ENCODE measurements at places on chromosomes 3 and 15. TPM values are rescaled to one million over a fixed set of nuclear protein-coding genes. Genes with fewer than 3 reads are reported as not detected.

DNA sequence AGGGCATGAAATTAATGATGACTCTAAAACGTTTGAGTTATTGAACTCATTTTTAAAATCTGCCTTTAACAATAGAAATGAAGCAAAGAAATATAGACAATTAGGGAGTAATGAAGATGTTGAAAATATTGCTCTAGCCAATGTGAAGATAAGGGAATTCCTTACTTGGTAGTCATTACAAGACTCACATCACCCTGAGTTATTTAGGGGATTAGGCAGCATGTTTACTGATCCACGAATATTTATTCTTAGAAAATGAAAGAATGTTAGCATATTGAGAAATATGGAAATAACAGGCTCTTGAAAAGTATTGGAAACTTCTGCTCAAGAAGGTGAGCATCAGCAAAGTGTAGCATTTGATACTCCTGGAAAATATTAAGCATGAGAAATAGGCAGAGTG lies 398.1 kb upstream of the ARPP21 start:
- H3K27ac ChIP-seq: no peak overlapping the region
- no peak overlapping the region for H3K4me3 ChIP-seq
- no peak for DNase-seq
- no peaks in the 10 kb centered on the region for H3K27me3 ChIP-seq

GRCh38 chr3:28935146-28935545 lies 345.7 kb upstream of the RBMS3 start:
- no peaks in the 10 kb centered on the region for H3K4me1 ChIP-seq
- H3K4me3 ChIP-seq: no peak overlapping the region
- no peaks in the 10 kb centered on the region for H3K27me3 ChIP-seq
- no peaks in the 10 kb centered on the region for H3K36me3 ChIP-seq

DNA sequence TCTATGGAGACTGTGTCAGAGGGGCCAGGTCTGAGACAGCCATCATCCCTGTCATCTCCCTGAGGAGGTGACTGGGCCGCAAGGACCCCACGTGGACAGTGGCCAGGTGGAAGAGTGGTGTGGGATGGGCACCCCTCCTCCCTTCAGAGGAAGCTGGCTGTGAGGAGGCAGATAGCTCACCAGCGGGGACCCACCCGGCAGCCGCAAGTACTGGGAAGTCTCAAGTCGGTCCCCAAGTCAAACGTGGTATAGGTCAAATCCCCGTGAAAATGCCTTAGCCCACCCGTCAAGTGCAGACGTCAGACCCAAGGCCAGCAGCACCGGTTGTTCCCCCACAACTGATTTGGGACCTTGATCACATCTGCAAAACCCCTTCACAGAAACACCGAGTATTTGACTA lies 12.3 kb upstream of the KLF13 start:
- no peak overlapping the region for H3K4me3 ChIP-seq
- H3K27me3 ChIP-seq: no peaks in the 10 kb centered on the region
- H3K4me1 ChIP-seq: no peaks in the 10 kb centered on the region
- DNase-seq: no peak
- no peak overlapping the region for H3K27ac ChIP-seq
- no peaks in the 10 kb centered on the region for H3K36me3 ChIP-seq

DNA sequence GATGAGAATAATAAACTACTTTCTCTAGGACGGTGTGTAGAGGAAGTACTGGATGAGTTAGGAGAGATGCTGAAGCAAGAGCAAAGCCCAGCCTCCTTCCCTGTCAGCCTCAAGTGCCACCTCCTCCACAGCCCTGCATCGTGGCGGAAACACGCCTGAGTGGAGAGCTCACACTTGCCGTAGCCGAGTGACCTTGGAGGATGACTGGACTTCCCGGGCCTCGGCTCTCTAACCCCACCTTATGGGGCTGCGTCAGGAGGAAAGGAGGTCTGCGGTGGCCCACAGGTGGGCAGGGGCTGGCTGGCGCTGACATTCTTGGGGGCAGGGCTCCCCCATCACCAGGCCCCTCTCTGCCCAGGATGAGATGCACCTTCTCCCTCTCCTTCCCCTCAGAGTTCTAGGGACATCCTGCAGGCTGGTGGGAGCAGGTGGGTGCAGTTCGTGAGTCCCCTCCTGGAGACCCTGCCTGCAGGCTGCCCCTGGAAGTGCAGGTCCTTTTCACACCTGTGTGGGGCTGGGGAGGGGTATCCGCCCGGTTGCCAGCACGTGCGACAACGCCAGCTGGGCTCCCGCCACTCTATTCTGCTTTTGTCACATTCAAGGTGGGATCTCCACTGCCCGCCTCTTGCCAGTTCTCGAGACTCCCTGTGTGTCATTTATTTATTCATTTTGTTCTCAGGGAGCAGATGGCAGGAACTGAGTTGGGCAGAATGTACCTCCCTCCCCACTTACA lies 175.2 kb downstream of the MEGF11 start:
- H3K4me3 ChIP-seq: no peak overlapping the region
- H3K4me1 ChIP-seq: no peaks in the 10 kb centered on the region
- no peaks in the 10 kb centered on the region for H3K36me3 ChIP-seq
- H3K27ac ChIP-seq: no peak overlapping the region
- H3K27me3 ChIP-seq: no peaks in the 10 kb centered on the region
- no peak for DNase-seq

DNA sequence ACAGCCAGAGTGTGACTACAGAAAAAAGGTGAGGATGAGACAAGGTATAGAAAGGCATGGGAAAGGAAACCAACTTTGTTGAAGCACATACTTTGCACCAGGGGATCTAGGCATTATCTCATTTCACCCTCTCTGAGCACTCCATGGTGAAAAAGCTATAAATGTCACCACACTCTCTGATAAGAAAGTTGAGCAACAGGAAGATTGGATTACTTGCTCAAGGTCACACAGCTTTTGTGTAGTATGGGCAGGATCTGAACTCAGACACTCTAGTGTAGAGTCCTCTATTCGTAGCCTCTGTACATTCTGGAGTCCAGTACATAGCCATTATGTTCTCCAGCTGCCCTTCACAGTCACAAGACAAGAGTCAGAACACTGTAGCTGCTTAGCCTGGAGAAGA lies 163.4 kb upstream of the SEMA6D start:
- no peak for DNase-seq

DNA sequence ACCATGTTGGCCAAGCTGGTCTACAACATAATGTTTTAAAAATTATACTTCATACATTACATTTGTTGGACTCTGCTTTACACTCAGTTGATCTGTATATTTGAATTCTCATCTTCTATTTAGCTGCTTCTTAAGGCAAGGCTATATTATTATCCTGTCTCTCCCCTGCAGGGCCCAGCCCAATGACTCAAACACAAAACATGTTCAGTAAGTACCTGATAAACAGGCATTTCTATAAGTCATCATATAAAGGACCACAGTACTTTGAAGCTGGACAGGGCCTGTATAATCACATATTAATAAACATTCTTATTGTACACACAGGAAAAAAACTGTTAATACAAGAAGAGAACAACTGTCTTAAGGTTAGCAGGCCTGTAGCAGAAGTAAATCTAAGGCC lies 36.2 kb downstream of the NGLY1 start:
- H3K27ac ChIP-seq: no peak overlapping the region
- no peaks in the 10 kb centered on the region for H3K4me1 ChIP-seq

DNA sequence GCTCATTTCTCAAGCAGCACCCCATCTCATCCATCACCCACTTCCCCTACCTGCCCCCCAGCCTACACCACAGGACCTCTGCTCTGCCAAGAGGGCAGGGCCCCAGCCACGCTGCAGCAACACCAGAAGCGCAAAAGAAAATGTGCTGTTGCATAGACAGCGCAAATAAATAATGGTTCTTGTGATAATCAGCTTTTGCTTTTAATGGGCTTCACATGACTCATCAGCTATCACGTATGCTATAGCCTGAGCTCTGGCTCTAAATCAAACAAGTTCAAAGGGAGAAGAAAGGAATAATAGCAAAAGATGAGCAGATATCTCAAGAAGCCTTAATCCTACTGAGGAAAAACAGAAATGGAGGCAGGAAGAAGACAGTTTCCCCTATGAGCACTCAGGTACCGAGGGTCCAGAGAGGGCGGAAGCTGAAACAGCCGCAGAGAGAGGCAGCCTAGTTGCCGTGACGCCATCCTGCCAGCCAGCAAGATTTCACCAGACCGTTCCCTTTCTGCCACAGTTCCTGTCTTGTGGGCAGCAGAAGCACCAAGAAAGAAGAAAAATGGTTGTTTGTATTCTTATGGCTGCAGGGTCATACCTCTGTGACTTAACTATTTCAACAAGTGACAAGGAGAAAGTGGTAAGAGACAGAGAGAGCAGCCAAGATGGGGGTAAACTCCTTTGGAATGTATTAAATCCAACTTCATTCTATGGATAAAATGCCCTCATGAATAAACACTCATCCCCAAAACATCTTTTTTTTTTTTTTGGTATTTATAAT lies 22.0 kb downstream of the RAB27A start:
- H3K36me3 ChIP-seq: no peaks in the 10 kb centered on the region
- H3K27me3 ChIP-seq: no peaks in the 10 kb centered on the region
- H3K4me3 ChIP-seq: no peak overlapping the region
- no peak overlapping the region for H3K27ac ChIP-seq
- H3K4me1 ChIP-seq: no peaks in the 10 kb centered on the region

GRCh38 chr15:74776821-74777768 lies 4.8 kb upstream of the CSK start:
- H3K27ac ChIP-seq: no peak overlapping the region
- no peaks in the 10 kb centered on the region for H3K27me3 ChIP-seq
- no peaks in the 10 kb centered on the region for H3K4me1 ChIP-seq
- DNase-seq: no peak
- no peaks in the 10 kb centered on the region for H3K36me3 ChIP-seq
- H3K4me3 ChIP-seq: no peak overlapping the region

- DNase-seq: no peak
- H3K4me3 ChIP-seq: no peak overlapping the region
- H3K36me3 ChIP-seq: no peaks in the 10 kb centered on the region
- no peak overlapping the region for H3K27ac ChIP-seq
Measured at GRCh38 chr3:73665286-73665685, 40.5 kb upstream of the PDZRN3 start.

DNA sequence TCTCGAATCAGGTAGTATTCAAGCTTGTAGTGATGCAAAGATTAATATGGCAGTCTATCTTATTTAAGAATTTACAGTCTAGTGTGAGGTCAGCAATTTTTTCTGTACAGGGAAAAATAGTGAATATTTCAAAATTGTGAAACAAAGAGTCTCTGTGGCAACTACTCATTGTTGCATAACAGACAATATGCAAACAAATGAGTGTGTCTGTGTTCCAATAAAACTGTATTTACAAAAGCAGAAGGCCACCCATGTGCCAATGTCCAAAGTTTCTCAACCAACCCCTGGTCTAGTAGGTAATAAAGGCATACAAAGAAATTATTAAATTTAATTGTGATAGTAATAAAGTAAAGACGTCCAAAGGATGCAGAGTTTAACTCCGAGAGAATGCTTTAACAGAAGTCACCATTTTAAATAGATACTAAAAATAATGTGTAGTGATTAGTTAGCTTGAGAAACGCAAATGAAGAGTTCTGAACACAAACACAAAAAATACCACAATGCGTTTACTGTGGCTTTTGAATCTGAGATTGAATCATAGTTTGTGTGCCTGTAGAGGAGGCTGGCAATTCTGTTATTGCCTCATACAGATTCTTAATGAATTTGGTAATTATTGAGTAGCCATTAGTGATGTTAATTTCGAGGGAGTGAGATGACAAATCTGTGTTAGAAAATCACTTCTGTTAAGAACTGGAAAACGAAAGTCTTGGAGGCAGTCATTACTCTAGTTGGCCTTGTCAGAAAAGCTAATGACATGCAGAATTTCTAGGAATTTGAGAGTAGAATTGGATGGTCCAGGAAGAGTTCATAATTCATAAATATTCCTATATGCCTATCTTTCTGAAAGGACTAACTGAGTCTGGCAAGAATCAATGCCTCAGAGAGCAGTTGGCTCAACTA lies 48.7 kb downstream of the CADM2 start:
- H3K36me3 ChIP-seq: no peaks in the 10 kb centered on the region
- H3K27ac ChIP-seq: no peak overlapping the region
- H3K4me3 ChIP-seq: no peak overlapping the region
- no peaks in the 10 kb centered on the region for H3K27me3 ChIP-seq
- no peaks in the 10 kb centered on the region for H3K4me1 ChIP-seq

Gene PLSCR4
- 11.9 TPM for polyA plus RNA-seq

Gene CYP1A2
- not detected for polyA plus RNA-seq

Gene C3orf52
- polyA plus RNA-seq: 3.8 TPM

Gene SCAANT1
- polyA plus RNA-seq: not detected

Gene SOX2
- not detected for polyA plus RNA-seq

Gene LNP1
- 1.7 TPM for polyA plus RNA-seq

Gene SERINC4
- 0.47 TPM for polyA plus RNA-seq
